Fibroblast of the aortic adventitia (primary cell): ENCODE measurements at places on chromosomes 12 and 14. TPM values are rescaled to one million over a fixed set of nuclear protein-coding genes. Genes with fewer than 3 reads are reported as not detected.

The ABCB9 gene
- total RNA-seq = 4.4 and 10.3 TPM in 2 replicates

The PNP gene
- total RNA-seq = 14.7 and 39.2 TPM in 2 replicates

The TSPAN11 gene
- total RNA-seq = 0.36 and 2.0 TPM in 2 replicates

The ZFYVE26 gene
- total RNA-seq = 24.3 and 30.8 TPM in 2 replicates

The PSMA6 gene
- 96.7 and 184 TPM in 2 replicates for total RNA-seq

The KLRF1 gene
- total RNA-seq = not detected in 2 replicates

The AQP6 gene
- 0.09 TPM in 1 of 2 replicates, not detected in the other for total RNA-seq

The TEX52 gene
- not detected in 2 replicates for total RNA-seq

The C1RL gene
- total RNA-seq = 39.2 and 50.6 TPM in 2 replicates

The BEST3 gene
- total RNA-seq = not detected in 2 replicates

The LRRK2 gene
- total RNA-seq = 9.7 and 22.1 TPM in 2 replicates

The KRT79 gene
- not detected in 2 replicates for total RNA-seq

The PTPRR gene
- 1.4 TPM in 1 of 2 replicates, not detected in the other for total RNA-seq

The CLEC9A gene
- total RNA-seq = not detected in 2 replicates

The GARIN6 gene
- not detected in 2 replicates for total RNA-seq

The ADAM20 gene
- total RNA-seq = 1.3 and 1.4 TPM in 2 replicates

The PARPBP gene
- total RNA-seq = 4.1 and 15.8 TPM in 2 replicates

The TAS2R50 gene
- 3.1 and 6.5 TPM in 2 replicates for total RNA-seq

The LUM gene
- total RNA-seq = 88.8 and 582 TPM in 2 replicates

The ZFYVE1 gene
- total RNA-seq = 19.3 and 32.6 TPM in 2 replicates

The WDR20 gene
- 12.9 and 14.6 TPM in 2 replicates for total RNA-seq

The CLEC6A gene
- not detected in 2 replicates for total RNA-seq

The RNASE9 gene
- not detected in 2 replicates for total RNA-seq

The FAM90A1 gene
- total RNA-seq = not detected in 2 replicates

The C12orf50 gene
- total RNA-seq = not detected in 2 replicates

The RNF212B gene
- total RNA-seq = not detected in 2 replicates

The GPHN gene
- total RNA-seq = 6.5 and 18.8 TPM in 2 replicates

The B3GNT4 gene
- not detected in 2 replicates for total RNA-seq

The SPTB gene
- total RNA-seq = under 0.01 TPM in 1 of 2 replicates, not detected in the other
